A549 (cell line): ENCODE measurements at places on chromosomes 3 and 15. TPM values are rescaled to one million over a fixed set of nuclear protein-coding genes. Genes with fewer than 3 reads are reported as not detected.

GRCh38 chr3:114043205-114043604, 13.1 kb downstream of the CCDC191 start:
- no peak for DNase-seq

GRCh38 chr3:31077021-31077601, 182.7 kb upstream of the GADL1 start:
- peak; percentile 41 for DNase-seq

DNA sequence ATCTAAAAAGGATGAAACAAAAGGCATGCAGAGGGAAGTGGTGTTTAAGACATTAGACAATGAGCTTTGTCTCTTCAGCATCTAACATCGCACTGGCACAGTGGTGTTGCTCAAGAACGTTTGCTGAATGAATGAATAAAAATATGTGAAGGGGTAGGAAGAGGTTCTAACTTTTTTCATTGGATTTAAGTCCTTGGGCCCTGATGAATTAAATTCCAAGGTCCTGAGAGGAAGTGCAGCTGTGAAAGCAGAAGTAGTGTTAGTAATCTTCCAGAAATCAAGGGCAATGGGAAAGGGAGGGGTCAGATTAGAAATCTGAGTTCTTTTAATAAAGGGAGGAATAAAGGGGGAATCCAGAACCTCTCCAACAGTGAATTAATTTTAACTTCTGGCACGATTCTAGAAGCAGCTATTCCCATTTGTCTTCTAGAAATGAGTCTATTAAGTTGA, 29.6 kb downstream of the TLNRD1 start:
- DNase-seq = no peak

- DNase-seq = no peak
Measured at GRCh38 chr3:150407051-150407807, 869 bp upstream of the TSC22D2 start.

- no peak for DNase-seq
Measured at GRCh38 chr3:52297242-52298148, 9.9 kb downstream of the GLYCTK start.

GRCh38 chr15:83775738-83776137, 121.8 kb downstream of the ADAMTSL3 start:
- no peak for DNase-seq

DNA sequence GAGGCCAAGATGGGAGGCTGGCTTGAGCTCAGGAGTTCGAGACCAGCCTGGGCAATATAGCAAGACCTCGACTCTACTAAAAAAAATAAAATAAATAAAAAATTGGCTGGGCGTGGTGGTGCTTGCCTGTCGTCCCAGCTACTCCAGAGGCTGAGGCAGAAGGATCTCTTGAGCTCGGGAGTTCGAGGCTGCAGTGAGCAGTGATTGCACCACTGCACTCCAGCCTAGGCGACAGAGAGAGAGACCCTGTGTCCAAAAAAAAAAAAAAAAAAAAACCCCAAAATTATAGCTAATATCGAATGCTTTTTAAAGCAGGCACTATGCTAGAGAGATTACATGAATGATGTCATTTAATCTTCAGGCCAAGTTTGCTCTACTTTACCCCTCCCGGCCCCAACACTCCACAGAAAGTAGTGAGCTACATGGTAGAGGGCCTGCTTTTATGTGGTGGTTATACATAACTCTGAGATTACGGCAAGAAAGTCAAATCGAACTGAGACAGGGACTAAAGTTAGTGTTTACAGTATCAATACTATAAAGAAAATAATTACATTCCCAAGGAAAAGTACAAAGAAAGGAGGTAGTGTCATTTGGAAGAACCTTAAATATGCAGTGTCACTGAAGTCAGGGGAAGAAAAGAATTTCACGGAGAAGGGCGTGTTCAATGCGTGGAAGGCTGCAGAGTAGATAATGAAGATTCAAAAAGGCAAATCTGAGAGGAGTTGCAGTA, 1.1 kb downstream of the ADPGK start:
- no peak for DNase-seq

Gene RNF13
- 39.0 to 46.2 TPM (median 44.5 TPM) in 3 replicates for polyA plus RNA-seq

Gene IGF1R
- polyA plus RNA-seq = 38.5 to 48.4 TPM (median 42.6 TPM) in 3 replicates

Gene NRG4
- 0.56 to 2.2 TPM (median 1.00 TPM) in 3 replicates for polyA plus RNA-seq
